ENCODE measurements at places on chromosomes 7 and 10.

DNA sequence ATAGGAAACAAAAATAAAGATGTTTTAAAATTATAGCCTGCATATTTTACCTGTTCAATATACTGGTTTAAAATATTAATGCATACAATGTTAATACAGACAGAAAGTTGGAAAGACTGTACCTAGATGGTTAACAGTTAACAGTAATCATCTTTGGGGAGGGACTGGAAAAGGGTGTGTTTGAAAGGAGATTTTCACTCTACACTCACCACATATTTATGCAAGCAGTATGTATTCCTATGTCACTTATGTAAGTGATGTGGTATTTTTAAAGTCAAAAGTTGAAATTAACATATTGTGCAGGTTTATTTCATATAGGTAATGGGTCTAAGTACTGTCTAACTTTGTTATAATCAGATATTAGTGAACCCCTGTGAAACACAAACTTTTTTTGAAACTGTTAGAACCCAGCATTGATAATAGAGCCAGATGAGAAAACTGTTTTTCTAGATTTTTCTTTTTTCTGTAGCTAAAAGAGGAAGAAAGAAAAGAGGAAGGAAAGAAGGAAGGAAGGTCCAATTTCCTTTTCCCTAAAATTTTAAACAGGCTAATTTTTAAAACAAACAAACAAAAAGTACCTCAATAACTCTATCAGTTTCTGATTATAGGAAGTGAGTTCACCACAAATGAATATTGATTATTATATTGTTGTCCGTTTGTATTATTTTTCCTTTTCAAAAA, 9.0 kb upstream of the STARD3NL start:
- no peak for DNase-seq

DNA sequence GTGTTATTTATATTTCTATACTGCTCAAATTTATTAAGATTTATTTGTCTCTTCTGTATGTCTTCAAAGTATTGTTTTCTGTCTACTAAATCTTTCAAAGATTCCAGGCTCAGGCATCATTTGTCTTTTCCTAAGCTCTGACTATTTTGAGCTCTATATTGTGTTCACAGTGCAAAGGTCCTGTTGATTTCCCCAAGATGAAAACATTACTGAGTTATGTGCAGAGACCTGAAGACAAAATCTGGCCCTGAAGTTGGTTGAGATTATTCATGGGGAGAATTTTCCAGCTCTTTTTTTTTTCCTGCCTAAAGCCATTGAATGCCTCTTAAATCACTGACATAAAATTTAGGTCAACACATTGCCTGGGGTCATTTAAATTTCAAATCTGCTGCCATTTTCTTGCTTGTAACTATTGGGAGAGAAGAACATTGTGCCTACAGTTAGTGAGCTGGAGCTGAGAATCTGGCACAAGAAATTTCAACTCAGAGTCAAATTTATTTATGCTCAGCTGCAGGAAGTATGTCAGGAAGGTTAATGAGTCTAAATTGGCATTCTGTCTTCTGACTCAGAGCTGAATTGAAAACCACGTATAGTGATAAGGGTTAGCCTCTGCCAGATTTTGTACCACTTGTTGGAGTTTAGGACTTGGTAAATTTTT, 31.6 kb downstream of the CSTF2T start:
- peak; percentile 25 for DNase-seq

GRCh38 chr10:7583626-7584025, 83.1 kb downstream of the ITIH5 start:
- DNase-seq: no peak

GRCh38 chr7:132063800-132064199, 507.4 kb upstream of the PODXL start:
- no peak for DNase-seq

- no peak for DNase-seq
These were observed 6.3 kb upstream of the SNX13 start for GRCh38 chr7:17946591-17946990.

GRCh38 chr10:110495731-110496552, 1.8 kb upstream of the DUSP5 start:
- peak; percentile 63 for DNase-seq

- no peak for DNase-seq
These were observed 48.4 kb upstream of the FZD8 start for GRCh38 chr10:35690534-35690933.

DNA sequence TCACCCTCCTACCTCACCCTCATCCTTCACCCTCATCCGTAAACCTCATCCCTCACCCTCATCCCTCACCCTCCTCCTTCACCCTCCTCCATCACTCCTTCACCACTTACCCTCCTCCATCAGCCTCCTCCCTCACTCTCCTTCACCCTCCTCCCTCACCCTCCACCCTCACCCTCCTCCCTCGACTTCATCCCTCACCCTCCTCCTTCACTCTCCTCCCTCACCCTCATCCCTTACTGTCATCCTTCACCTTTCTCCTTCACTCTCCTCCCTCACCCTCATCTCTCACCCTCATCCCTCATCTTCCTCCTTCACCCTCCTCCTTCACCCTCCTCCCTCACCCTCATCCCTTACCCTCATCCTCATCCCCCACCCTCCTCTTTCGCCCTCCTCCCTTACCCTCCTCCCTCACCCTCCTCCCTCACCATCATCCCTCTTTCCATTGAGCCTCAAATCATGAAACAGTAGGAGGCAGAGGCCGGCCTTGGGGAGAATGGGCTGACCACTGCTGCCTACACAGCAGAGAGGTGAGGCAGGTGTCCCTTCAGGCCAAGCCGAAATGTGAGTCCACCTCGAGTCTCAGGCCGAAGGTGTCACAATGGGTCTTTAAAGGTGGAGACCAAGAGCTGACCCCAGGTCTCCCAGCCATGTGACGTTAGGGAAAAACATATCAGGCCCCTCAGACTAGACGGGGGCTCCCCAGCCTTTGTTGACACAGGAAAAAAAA, 53.0 kb downstream of the PDGFA start:
- no peak for DNase-seq

- no peak for DNase-seq
These were observed 13.0 kb upstream of the SCART1 start for GRCh38 chr10:133440633-133441285.

- no peak for DNase-seq
These were observed 31.1 kb downstream of the LMTK2 start for GRCh38 chr7:98137826-98138151.

GRCh38 chr10:109902992-109903947, 20.0 kb downstream of the XPNPEP1 start:
- DNase-seq: peak; percentile 60

- DNase-seq: no peak
These were observed 113.3 kb downstream of the EBF3 start for GRCh38 chr10:129850790-129851189.
